ENCODE measurements at places on chromosomes 6 and 20. TPM values are rescaled to one million over a fixed set of nuclear protein-coding genes. Genes with fewer than 3 reads are reported as not detected.

The OOEP gene
- total RNA-seq: not detected

The LGSN gene
- total RNA-seq: not detected

The RSPH9 gene
- not detected for total RNA-seq

The ME1 gene
- 22.9 TPM for total RNA-seq

The LY6G6C gene
- not detected for total RNA-seq

The TAGAP gene
- total RNA-seq: 4.2 TPM

The WFDC5 gene
- total RNA-seq: not detected

The TTPAL gene
- total RNA-seq: 14.5 TPM

The MAP7 gene
- total RNA-seq: 5.3 TPM

The ZBTB46 gene
- 22.3 TPM for total RNA-seq

The SLC32A1 gene
- total RNA-seq: not detected

The MYB gene
- total RNA-seq: 0.50 TPM

The RAD21L1 gene
- total RNA-seq: not detected

The SLC52A3 gene
- 1.8 TPM for total RNA-seq

The OPRM1 gene
- not detected for total RNA-seq

The CHRNA4 gene
- not detected for total RNA-seq

The RIPK1 gene
- total RNA-seq: 29.6 TPM

DNA sequence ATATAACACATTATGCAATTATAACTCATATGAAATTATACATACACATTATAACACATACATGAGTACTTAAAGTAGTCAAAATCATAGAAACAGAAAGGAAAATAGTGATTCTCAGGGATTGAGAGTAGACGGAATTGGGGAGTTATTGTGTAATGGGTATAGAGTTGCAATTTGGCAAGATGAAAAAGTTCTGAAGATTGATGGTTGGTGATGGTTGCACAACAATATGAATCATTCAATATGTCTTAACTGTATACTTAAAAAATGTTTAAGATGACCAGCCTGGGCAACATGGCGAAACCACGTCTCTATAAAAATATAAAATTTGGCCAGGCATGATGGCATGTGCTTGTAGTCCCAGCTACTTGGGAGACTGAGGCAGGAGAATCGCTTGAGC is 372.7 kb downstream of the CDKAL1 start:
- no peak for DNase-seq

GRCh38 chr6:722608-723007 is 29.7 kb upstream of the EXOC2 start:
- no peak for DNase-seq

DNA sequence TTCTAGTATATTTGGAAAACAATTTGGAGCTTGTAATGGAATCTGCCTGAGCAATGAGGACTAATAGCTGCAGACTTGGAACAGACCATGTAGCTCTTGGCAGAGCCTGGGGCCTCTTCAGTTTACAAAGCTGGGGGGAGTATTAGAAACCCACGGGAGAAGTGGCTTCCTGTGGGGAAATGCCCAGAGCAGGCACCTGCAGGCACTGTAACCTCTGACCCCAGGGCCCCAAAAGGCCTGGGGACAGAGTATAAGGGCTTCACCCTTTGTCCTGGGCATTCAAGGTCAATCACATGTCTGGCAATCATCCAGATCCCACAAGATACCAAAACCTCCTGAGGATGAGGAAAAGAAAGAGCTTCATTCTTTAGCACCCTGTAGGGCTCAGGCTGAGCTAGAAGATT is 19.4 kb downstream of the PKIG start:
- DNase-seq: peak; percentile 21

- DNase-seq: no peak
Measured at GRCh38 chr6:87407561-87407900, 241 bp upstream of the CFAP206 start.

DNA sequence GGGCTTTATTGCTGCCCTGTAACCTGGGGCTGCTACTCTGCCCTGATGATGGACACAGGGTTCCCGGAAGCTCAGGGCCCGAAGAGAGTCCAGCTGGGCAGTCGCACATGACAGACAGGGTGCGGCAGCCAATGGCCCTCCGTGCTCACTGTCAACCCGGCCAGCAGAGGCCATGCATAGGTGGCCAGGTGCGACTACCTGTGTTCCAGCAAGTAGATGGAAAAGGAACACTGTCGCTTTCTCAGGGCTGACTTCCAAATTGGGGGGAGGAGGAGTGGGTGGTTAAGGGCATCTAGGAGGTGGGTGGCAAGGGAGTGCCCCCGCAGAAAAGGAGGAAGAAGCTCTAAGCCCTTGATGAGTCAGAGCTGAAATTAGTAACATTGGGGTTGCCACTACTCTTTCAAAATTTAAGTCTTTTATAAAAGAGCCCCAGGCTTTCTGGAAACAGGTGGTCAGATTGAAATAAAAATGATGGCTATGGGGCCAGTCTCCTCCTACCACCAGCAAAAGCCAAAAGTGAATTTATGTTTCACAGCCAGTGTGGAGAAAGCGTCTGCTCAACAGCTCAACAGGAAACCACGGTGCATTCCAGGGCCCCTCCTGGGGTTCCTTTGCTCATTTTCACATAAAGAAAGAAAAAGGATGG is 2.3 kb upstream of the RAMACL start:
- no peak for DNase-seq

GRCh38 chr6:46849361-46849690 is 56.1 kb downstream of the MEP1A start:
- DNase-seq: no peak

DNA sequence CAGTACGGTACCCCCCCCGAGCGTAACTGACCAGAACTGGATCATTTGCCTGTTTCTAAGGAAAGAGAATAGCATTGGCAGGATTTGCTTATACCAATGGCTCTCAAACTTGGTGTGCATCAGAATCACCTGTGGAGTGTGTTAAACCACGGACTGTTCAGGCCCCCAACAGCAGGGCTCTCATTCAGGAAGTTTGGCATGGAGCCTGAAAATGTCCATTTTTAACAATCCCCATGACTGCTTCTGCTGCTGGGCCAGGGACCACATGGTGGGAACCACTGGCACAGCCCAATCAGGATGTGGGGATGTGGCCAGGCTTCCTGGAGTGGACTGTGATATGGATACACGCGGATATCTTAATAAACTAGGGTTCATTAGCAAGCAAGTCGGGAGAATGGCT is 53.9 kb downstream of the GTF2H5 start:
- no peak for DNase-seq

DNA sequence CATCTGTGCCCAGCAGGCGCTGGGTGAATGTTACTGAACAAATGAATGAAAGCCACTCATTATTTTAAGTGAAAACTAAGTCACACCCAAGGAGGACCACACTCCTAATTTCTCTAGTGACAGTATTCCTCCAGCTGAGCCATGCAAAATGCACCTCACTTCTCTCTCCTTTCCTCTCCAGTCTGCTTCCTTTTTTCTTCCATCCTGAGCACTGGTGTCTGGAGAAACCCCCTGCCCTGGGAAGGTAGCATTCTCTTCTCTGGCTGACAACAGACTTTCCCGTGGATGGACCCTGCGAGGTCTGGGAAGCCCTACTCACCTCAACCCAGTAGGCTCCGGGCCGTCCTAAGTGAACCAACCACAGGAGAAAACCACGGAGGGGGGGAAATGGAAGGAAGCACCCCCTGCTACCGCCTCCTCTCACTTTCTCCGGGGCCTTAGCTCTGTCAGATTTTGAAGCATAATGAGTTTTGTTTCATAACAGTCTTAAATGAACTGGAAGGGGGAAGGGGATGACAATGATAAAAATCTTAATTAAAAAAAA is 22.6 kb downstream of the TRERF1 start:
- no peak for DNase-seq

DNA sequence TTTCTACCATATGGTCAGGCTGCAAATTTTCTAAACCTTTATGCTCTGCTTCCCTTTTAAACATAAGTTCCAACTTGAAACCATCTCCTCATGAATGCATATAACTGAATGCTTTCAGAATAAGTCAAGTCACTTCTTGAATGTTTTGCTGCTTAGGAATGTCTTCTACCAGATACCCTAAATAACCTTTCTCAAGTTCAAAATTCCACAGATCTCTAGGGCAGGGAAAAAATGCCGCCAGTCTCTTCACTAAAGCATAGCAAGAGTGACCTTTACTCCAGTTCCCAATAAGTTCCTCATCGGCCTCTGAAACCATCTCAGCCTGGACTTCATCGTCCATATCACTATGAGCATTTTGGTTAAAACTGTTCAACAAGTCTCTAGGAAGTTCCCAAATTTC is 1011.2 kb upstream of the CITED2 start:
- no peak for DNase-seq

DNA sequence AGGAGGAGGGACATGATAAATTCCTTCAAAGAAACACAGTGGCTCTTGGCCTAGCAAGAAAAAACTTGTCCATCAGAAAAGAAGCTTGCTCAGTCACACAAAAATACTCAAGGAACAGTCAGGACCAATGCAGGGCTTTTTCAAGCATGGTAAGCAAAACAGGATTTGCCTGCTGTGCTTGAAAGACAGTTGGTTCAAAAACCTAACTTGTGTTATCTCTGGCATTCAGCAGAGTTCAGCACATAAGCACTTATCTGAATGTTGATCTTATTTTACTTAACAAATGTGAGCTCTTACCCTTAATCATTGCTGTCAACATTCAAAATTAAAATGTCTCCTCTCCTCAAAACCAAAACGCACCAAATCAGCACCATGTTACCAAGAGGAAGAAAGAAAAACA is 38.3 kb downstream of the ATG5 start:
- no peak for DNase-seq

GRCh38 chr6:43338243-43338642 is 29.6 kb upstream of the CRIP3 start:
- no peak for DNase-seq

DNA sequence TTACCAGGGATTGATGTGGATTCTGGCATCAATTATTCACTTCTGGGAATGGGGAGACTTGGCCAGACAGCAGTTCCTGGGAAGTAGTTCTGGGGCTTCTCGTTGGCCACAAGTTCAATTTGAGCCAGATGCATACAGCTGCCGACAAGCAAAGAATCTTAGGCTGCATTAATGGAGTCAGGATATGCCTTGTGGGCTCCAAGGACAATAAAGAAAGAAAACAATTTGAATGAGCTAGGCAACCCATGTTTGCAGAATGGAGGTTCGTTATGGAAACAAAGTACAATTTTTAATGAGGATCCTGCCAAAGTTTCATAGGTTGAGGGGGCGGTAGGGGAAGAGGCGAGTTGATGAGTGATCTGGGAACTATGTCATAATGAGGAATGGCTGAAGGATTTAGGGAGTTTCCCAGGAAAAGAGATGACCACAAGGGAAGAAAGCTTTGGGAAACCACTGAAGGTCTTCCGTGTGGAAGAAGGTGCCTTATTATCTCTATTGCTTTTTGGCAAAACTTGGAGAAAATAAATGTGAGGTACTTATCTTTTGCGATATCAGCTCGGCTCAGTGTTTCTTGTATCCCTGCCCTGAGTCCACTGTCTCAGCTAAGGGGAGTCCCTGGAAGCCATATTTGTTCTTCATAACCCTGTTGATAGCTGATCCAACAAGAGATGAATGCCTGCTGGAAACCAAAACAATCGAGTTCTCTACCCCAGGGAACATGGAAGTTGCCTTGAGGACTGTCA is 181.0 kb upstream of the ZNF217 start:
- no peak for DNase-seq

DNA sequence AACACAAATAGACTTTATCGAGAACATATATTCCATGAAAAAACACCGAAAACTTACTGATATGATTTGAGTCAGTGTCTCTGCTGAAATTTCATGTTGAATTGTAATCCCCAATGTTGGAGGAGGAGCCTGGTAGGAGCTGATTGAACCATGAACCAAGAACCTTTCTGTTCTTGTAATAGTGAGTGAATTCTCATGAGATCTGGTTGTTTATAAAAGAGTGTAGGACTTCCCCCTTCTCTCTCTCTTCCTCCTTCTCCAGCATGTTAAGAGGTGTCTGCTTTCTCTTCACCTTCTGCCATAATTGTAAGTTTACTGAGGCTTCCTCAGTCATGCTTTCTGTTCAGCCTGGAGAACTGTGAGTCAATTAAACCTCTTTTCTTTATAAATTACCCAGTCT is 1289.3 kb upstream of the CITED2 start:
- no peak for DNase-seq

DNA sequence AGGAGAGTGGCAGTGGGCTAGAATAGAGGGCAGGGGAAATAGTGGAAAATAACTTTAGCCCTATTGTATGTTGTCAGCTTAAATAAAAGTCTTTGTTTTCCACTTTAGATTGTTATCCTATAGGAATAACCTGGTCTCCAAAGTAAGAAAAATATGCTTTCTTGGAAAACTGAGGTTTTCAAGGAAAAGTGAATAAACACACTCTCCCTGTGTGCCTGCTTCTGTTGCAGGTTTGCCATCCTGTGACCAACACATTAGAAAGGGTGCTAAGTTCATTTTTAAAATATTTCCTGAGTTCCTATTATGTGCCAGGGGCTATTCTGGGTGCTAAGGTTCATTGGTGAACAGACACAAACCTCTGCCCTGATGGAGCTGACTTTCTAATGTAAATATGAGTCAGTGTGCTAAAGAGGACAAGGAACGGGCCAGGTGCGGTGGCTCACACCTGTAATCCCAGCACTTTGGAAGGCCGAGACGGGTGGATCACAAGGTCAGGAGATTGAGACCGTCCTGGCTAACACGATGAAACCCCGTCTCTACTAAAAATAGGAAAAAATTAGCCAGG is 23.5 kb downstream of the BICRAL start:
- DNase-seq: no peak

DNA sequence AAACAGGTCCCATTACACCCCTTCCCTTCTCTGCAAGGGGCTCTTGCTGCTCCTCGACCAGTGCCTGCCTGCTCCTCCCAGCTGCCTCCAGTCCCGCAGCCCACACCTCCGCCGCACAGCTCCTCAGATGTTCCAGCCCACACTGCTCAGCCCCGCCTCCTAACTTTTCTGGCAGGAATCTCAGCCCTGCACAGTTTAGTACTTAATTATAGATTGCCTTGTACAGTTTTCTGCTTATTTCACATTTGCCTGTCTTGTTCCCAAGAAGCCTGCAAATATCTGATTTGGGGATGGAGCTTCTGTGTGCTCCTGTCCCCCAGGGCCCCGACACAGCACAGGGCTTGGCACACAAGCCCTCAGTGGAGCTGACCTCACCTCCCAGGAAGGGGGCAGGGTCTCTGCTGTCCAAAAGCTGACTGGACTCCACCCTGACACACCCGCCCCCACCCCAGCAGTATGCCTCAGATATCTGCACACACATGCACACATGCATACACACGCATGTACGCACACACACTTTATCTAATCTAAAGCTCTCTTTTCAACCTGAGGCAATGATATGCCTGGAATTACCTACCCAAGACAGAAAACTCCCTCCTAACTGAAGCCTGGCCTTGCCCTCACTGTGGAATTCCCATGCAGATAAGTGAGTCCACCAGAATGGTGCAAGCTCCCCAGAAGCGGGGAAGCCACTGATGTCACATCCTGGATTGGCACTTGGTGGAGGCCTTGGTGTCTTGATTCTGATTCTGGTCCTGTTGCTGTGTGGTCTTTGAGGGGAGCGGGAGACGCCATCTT is 1.2 kb upstream of the PNPLA1 start:
- DNase-seq: no peak

GRCh38 chr20:33664762-33665144 is 2.0 kb upstream of the ACTL10 start:
- no peak for DNase-seq

Measured in omental fat pad (tissue), 4 donors.